Ovary (tissue), 10 donors: ENCODE measurements at places on chromosomes 13 and 19. TPM values are rescaled to one million over a fixed set of nuclear protein-coding genes. Genes with fewer than 3 reads are reported as not detected.

GRCh38 chr19:57110592-57111328 is 9.0 kb upstream of the USP29 start:
- no peak for DNase-seq

DNA sequence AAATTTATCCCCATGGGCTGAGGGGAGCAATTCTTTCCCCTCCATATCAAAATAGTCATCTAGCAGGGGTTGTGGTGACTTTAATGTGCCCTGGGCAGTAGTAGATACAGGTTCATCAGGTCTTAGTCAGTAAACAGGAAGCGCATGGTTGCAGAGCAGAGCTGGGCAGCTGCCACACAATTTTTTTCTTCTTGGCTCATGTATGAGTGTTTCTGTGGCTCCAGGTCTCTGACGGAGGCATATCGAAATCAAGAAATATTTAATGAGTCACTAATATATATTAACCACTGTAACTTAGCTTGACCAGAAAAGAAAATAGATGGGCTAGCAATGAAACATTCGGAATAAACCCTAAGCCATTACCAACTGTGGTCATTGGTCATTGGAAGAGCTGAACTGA is 68.4 kb upstream of the UBL3 start:
- no peak for DNase-seq

DNA sequence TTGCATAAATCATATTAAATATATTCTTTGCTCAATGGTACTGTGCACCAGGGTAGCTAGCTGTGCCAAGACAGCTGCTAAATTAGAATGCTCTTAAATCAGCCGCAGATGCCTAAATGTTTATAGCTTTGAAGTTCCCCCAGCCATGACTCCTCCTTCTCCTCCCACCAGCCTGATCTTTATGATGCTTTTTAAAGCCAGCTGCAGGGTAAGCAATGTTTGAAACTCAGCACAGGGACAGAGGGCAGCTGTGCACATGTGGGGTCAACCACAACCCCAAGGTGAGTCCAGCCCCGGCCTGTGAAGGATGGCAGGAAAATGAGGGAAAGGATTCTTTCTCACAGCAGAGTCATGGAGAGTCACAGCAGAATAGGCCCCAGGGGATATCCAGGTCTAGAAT is 635.7 kb downstream of the UQCRFS1 start:
- no peak for DNase-seq

DNA sequence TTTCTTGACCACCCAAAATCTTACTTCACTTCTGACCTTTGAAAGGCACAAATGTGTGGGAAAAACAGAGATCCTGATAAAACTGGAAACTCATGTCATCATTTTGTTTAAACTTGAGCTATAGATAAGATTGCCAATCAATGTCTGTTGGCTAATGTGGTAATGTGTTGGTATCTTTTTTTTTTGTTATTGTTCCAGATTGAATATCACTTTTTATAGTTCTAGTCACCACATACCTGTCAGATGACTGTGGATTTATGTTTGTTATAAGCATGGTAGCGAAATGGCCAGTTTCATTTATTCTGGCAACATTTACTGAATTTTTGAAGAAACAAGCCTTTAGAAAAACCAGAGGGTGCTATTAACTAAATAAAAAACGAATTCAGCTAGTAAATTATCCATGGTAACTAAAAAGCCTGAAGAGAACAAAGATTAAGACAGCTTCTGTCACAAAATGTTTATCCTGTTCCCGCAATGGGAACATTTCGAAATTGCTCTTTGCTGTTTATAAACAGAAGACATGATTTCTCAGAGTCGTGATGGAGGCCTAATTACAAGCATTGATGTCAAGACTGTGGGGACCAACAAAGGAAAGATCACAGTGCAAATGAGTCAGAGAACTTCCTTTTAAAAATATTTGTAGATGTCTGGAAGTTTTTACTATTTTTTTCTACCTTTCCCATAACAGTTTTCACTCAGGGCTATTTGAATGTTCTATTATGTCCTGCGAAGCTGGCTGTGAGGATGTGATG is 82.9 kb upstream of the POSTN start:
- no peak for DNase-seq

DNA sequence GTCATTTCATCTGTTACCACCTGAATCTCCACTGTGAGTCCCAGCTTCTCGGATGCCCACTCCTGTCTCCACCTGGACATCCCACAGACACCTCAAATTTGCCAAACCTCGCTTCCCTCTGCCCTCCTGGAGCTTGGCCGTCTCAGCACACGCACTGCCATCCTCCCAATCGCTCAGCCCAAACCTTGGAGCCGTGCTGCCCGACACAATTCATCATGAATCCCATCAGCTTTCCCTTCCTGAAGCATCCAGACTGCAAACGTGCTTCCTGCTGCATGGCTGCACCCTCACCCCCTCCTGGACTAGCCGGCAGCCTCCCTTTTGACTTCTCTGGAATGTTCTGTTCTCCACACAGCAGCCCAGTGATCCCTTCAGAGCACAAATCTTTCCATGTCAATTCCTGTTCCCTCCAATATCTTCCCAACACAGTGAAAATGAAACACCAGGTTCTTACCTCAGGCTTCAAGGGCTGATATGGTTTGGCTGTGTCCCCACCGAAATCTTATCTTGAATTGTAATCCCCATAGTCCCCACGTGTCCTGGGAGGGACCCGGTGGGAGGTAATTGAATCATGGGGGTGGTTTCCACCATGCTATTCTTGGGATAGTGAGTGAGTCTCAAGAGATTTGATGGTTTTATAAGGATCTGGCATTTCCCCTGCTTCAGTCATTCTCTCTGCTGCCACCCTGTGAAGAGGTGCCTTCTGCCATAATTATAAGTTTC is 1.1 kb upstream of the PROZ start:
- DNase-seq, result no peak

DNA sequence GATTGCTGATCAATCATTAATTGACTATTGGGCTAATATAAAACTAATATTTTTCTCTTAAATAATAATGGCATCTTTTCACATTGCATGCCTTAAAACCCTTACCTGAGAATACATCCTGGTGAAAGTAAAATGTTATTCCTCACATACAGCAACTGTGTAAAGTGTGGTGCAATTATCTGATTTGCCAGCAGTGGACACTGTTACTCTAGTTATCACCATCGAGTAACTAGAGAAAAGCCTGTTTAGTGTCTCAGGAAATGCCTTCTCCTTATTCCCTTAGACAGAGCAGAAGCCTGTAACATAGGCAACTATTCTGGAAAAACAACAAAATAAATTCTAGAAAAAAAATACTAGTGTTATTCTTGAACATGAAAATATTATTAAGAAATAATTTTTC is 459.8 kb downstream of the FGF14 start:
- no peak for DNase-seq

DNA sequence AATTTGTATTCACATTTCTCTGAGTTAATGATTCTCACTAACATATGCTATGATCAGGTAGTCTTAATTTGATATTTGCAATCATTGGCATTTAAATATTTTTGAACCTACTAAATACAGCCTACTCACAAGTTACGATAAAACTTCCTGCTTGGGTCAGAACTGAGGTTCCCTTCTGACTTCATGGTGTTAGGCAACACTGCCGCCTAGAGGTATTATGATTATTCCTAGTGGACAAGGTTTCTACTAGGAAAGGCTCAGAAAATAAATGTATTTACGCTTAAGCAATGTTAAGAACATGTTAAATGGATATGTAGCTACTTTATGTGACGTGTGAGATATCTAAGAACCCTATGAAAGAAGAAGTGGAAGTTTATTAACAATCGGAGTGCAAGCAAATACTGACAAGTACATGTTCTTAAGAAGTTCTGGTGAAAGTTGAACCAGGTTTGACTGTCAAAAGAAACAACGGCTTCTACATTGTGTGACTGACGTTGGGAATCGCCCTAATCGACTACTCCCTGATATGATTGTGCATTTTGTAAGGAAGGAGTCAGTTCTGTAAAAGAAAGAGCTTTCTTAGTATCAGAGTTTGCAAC is 1395.8 kb downstream of the SLITRK5 start:
- DNase-seq, result no peak

DNA sequence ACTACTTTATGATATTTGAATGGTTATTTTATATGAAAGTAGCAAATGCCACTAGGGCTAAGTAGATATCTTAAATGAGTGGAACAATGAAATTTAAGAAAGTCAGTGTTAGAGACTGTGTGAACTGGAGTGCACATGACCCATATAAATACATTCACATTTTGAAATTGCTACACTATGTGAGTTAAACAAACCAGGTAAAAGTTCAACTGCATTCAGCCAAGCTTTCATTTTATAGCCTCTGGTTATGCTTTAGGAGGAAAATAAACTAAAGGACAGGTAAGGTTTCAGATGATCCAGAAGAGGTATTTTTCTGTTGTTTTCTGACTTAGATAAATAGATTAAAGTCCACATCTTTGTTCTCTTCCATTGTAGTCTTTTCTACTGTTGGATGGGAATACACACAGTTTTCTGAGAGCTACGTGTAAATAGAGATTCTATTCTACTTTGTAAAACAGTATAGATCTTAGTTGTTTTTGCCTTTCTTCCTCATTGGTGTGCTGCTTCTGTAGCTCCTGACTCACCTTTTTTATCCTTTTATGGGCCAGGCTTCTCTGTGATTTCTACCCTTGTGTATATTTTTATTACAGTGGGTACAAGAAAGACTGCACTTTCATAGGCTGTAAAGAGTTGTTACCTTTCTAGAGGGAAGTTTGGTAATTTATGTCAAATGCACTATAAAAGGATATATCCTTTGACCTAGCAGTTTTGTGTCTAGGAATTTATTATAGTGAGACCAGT is 54.6 kb upstream of the KCTD4 start:
- no peak for DNase-seq

DNA sequence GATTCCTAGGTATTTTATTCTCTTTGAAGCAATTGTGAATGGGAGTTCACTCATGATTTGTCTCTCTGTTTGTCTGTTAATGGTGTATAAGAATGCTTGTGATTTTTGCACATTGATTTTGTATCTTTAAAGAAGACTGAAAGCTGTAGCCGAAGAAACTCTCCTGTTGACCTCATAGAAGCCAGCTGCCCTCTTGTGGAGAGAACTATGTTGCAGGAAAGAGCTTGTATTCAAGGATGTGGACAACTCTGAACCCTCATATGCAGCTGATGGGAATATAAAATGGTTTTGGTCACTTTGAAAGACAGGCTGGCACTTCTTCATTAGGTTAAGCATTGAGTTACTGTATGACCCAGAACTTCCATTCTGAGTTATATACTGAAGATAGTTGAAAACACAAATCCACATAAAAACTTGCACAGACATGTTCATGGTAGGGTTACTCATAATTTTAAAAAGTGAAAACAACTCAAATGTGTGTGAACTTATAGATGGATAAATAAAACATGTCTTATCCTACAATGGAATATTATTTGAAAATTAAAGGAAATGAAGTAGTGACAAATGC is 65.8 kb upstream of the SLITRK6 start:
- no peak for DNase-seq

GRCh38 chr19:42086770-42087550 is 11.0 kb downstream of the ZNF574 start:
- DNase-seq, result no peak

GRCh38 chr13:31012655-31013024 is 80.2 kb downstream of the TEX26 start:
- DNase-seq, result no peak

The MISP3 gene
- 1.3 TPM for total RNA-seq

The CERS4 gene
- total RNA-seq, result 45.5 TPM

The UGGT2 gene
- 28.9 TPM for total RNA-seq

The CBARP gene
- total RNA-seq, result 2.4 TPM

The ACP4 gene
- total RNA-seq, result not detected

The PLK5 gene
- 1.1 TPM for total RNA-seq

The MYH14 gene
- total RNA-seq, result 3.2 TPM

The BRD4 gene
- total RNA-seq, result 122 TPM

The MUC16 gene
- 1.6 TPM for total RNA-seq
